ENCODE measurements at places on chromosomes 7 and 10.

DNA sequence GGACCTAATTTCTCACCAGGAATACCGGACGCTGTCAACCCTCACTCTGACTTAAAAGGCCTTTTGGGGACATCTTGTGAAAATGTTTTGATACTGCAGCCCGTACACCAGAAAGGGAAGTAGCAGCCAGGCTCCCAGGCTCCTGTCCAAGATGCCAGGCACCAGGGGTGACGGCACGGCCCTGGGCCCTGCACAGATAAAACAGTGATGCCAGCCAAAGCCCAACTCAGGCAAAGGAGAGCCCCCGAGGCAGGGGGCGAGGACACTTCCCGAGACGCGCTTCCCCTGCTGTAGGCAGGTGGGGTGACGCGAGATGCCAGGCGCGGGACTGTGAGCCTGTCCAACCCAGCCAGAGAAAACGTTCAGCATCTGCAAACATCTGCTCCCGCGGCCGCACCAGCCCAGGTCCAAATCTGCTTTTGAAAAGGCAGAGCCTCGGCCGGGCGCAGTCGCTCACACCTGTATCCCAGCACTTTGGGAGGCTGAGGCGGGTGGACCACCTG, 15.7 kb downstream of the ZFAND2A start:
- no peak for DNase-seq

DNA sequence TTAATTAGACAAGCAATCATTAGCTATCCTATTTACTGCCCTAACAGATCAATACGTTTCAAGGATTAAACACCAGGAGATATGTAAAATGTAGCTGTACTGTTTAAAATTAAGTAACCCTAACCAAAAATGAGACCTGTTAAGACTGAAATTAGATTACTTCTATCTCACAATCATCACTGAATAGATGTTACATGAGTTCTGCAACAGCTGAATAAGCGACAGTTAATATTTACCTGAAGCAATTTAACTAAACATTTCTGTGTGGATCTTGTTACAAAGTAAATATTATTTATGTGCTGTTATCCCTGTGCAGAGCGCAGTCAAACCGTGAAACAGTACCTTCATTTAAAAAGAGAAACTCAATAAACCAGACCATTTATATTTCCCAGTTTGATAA, 122.5 kb downstream of the RELN start:
- DNase-seq = no peak

- no peak for DNase-seq
Observed at GRCh38 chr7:47786557-47787248, 161.6 kb downstream of the PKD1L1 start.

GRCh38 chr7:47080816-47081215, 501.1 kb downstream of the TNS3 start:
- no peak for DNase-seq

DNA sequence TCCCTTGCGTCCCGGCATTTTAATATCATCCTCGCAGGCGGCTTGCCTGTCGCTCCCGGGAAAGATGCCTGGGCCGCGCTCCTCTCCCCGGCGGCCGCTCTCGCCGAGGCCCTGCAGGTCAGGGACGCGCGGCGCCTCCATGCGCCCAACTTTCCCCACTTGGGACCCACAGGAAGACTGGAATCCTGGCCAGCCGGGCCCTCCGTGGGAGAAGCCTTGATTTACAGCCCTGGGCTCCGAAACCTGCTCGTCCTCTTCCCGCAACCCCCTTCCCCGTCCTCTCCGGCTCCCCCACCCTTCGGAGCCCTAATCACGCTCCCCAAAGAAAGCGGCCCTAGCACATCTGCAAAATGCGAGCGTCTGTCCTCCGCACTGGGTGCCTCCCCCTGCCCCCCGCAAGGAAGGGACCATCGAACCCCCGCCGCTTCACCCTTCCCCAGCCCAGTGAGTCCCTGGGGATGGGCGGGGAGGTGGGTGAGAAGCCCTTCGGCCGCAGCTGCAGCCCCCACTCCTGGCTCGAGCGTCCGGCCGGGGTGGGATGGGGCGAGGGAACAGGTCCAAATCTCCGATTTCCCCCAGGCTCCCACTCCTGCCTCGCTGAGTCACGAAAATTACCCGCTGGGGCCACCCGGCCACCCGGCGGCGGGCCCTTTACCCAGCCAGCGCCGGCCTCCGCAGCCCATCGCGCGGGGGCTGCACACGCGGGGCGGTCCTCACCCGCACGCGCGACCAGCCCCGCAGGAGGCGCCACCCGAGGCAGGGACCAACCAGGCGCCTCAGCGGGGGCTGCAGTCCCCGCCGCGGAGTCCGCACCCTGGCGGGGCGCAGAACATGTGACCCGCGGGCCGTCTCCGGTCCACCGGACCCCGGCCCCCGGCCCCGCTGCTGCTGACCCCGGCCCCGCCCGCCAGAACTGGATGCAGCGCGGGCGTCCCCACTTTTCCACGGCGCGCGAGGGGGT, 695 bp downstream of the HSPA12A start:
- no peak for DNase-seq

DNA sequence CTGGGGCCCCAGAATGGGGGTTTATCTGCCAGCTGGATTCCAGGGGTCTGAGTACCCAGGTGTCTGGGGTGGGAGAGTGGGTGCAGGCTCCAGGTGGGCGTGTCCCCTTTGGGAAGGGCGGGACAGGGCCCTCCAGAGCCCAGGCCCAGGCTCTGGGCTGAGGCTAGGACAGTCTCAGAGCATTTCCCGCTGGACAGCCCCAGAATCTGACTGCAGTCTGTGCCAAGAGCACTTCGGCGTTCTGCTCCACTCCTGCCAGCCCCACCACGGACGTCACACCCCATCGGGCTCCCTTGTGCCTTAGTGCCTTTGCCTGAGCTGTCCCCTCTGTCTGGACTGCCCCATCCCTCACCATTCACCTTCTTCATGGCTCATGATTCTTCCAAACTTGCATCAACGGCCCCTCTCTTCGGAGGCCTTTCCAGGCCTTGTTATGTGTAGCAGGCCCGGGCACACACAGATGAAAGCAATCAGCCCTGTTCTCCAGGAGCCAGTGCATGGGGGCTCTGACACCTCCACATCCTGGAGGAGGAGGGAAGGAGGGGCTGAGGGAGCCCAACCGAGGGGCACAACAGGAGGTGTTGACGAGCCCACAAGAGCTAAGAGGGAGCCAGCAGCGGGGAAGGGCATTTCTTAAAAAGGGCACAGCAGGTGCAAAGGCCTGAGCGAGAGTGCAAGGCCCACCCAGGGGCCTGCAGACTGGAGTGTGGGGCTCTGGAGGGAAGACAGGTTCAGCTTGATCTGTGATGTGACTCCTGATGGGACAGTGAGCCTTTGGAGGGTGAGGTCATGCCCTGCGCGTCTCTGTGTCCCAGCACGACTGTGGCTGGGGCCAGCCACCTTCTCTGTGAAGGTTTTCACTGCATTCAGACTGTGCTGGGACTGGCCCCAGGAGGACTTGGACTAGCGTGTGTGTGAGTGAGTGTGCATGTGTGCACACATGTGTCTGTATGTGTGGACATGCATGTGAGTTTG, 41.7 kb downstream of the GTF2IRD1 start:
- no peak for DNase-seq

DNA sequence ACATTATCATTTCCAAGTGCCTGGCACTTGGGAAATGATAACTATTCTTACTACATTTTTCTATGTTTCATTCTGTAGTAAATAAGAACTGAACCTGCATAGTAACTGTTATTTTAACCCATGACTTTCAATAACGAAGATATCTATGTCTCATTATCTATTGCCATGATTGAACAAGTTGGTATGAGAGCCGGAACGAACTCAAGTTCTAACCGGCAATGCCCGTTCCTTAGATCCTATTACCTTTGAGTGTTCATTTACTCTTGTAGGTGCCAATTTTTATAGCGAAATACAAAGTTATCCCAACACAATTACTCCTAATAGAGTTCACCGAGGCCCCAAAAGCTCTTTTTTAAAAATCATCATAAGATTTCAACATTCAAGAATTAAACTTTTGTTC, 885 bp upstream of the MET start:
- no peak for DNase-seq

DNA sequence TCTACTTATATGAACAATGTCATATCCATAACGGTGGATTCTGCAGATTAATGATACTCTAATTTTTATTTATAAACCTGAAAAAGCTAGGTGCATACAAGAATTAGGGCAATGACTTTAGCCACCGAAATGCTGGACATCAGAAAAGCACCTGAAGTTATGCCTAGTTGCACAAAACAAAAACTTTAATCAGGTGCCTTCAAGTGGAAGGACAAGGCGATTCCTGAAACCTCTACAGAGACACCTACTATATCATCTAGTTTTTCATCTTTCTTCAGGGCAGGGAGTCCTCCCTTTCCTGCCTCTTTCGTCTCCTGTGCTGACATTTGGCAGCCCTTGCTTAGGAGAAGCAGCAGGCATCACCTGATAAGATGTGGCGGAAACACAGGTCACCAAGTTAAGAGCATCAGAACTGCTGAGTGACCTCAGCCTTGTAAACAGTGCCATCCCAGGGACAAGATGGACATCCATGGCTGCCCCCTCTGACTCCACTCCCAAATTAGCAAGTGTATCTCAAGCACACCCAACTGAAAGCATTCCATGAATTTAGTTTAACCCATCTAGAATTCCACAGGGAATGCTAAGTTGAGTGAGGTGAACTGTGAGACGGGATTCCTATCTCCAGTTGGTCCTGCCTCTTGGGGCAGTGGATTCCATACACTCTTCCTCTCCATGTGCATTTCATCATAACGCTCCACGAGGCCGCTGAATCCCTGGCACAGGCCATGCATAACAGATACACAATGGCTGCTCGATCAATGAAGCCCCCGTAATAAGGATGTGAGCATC, 5.8 kb downstream of the ITPRIP start:
- no peak for DNase-seq

DNA sequence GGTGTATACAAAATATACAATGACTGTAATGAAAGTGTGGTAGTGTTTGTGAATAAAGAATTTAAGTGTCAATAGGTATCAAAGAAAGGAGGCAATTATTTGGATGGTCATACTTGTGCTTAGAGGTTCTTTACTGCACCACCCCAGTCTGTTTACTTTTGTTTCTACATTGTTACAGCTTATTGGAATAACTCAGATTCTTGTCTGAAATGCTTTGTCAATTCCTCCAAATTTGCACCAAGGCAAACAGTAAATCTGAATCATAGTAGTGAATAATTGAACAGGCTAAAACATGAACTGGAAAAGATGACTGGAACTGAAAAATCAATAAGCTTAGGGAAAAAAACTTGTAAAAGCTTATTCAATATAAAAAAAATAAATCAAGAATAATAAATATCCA, 319.2 kb downstream of the EXOC4 start:
- DNase-seq = no peak

DNA sequence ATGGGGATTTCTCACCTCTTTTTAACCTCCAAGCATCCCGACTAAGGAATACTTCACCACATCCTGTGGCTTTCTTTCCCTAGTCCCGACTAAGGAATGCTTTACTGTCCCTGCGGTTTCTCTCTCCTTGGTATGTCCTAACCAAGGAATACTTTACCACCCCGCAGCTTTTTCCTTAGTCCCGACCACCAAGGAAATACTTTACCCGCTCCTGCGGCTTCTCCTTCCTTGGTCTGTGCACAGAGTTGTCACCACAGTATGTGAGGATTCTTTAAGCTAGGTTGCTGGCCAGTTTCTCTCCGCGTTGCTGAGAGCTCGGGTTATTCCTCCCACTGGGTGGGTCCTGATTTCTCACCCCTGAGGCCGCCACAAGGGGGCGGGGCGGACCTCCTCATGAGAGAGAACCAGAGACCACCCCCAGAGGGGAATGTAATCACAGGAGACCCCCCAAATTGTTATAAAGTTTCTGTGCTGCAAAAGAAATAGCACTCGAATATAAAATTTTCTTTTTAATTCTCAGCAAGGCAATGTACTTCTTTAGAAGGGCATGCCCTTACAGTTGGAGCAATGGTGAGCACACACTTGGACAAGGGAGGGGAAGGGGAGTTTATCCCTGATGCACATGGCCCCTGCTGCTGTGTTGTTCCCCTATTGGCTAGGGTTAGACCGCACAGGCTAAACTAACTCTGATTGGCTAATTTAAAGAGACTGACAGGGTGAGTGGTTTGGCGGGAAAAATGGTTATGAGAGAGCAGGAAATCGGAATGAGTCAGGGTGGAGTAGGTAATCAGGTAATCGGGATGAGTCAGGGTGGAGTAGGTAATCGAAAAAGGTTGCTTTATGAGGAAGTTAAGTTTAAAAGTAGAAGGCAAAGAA, 12.8 kb downstream of the SUGCT start:
- DNase-seq = no peak

DNA sequence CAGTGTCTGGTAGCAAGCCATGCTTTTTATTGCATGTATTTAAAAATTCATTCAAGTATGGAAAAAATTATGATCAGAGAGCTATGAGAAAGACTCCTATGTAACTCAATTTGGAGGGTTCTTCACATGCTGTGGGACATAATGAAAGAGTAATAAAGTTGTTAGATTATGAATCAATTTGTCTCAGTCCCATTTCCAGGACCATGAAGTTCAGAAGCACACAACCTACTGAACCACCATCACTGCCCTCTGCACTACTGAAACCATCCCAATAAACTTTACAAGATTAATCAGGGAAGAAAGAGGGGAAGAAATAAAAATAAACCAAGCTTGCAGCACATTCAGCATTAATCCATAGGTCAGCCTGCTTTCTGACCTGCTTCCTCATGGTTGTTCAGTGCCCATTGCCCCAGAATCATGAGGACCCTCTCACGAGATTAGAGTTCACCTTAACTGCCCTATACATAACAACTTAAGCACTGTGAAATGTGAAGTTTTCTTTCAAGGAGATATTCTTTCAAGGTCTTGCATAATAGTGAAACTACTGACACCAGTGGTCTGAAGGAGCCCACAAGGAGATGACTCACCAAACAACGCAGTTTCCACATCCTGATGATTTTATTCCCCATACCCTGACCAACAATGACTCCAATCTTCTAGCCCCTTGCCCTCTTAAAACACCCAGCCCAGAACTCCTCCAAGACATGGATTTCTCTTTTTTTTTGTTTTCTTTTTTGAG, 171.5 kb upstream of the ADCY1 start:
- no peak for DNase-seq

DNA sequence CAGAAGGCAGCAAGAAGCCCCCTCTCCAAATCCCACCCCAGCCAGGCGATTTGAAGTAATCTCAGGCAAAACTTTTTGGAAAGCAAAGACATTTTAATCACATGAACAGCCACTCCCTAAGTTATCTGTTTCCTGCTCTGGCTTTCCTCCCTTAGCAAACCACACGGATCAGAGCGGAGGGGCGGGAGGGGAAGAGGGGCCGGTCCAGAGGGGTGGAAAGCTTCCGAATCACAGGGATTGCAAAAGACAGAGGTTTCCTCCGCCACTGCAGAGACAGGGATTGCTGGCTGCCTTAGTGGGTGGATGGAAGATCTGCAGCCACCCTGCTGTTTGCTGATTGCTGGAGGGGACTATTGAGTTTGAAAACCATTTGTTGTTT, 41.2 kb downstream of the ZCCHC24 start:
- no peak for DNase-seq

- DNase-seq = no peak
Observed at GRCh38 chr7:102264367-102264891, 22.2 kb upstream of the SH2B2 start.

- no peak for DNase-seq
Observed at GRCh38 chr10:103727991-103728689, 127.2 kb downstream of the SH3PXD2A start.

DNA sequence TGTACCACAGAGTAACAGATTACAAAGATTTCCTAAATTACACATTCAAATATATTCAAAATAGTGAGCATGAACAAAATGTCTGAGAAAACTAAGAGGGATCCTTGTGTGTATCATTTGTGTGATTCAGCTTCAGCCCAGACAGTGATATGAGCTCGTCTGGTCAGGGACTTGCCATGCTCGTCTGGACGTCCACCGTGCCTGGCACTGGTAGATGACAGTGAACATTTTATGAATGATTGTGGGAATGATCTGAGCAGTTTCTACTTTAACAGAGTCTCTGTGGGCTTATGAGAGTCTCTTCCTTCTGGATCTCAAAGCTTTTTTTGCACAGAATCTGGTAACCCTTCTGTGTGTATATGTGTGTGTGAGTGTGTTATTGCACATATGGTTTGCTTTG, 34.2 kb upstream of the ANKRD2 start:
- no peak for DNase-seq
